K562 (cell line): ENCODE measurements at places on chromosomes 11 and 22.

DNA sequence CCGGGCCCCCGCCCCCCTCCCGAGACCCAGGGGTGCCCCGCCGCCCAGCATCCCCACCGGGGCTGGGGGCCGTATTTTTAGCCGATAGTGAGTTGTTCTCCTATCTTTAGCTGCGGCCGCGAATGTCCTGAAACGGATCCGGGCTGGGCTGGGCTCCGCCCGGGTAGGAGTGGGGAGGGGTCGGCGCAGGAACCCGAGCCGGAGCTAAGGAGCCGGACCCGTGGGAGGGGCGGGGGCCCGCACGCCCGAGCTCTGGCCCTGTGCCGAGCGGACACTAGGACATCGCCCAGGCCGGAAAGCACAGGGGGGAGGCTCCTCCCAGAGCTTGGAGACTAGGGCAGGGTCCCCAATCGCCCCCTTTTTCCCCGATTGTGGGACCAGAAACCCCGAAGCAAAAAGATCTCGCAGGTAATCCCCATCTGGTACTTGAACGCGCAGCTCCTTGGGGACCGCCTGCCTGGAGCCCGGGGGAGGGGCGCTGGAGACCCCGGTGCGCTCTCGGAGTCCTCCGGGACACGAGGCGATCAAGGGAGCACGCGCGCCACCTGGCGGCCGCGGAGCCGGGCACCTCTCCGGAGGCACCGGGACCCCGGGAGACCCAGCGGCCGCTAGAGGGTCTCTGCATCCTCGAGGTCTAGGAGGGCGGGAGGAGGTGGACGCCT is 669 bp downstream of the CDC42EP2 start:
- no peaks in the 10 kb centered on the region for H3K36me3 ChIP-seq
- peaks cover 16% of the 10 kb centered on the region; the same call in 2 of the 3 replicates for H3K4me1 ChIP-seq
- no peaks in the 10 kb centered on the region for H3K27me3 ChIP-seq
- peak; percentile 90 for DNase-seq

DNA sequence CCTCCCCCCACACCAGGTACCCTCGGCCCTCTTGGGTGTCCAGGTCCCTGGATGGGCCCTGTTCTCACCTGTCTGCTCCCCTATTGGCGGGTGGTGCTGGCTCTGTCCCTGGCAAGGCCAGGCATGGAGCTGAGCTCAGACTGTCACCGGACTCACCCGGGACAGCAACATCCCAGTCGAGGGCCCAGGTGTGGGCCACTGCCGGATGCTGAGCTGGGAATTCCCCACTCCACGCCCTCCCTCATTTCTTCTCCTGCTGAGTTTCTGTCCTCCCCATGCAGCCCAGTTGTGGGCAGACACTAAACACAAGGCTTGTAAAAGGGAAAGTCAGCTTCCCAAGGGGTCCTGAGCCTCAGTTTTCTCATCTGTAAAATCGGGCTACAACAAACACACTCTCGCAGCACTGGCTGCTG is 2.0 kb upstream of the AP5B1 start:
- DNase-seq = no peak
- peaks cover under 1% of the 10 kb centered on the region; the same call in 1 of the 2 replicates for H3K27me3 ChIP-seq
- H3K4me3 ChIP-seq = no peak overlapping the region
- H3K4me1 ChIP-seq = peaks cover 7% of the 10 kb centered on the region; the same call in 2 of the 3 replicates
- peaks cover 18% of the 10 kb centered on the region; the same call in 2 of the 3 replicates for H3K36me3 ChIP-seq

DNA sequence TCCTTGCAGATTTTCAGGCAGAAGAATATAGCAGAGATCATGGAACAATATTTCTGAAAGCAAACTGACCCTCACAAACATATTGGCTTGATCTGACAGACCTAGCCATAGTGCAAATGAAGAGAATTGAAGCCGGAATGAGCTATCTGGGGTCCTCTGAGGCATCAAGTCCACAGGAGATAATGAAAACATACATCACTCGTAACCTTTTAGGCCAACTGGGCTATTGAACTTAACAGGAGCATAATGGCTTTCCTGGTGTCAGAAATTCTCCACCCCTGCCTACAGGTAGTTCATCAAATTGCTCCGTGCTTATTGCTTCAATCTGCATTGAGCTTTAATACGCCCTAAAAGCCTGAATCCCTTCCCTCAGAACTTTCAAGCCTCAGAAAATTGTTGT is 1414.6 kb upstream of the TENM4 start:
- no peak overlapping the region for H3K4me3 ChIP-seq
- no peak overlapping the region for H3K27ac ChIP-seq
- H3K4me1 ChIP-seq = no peaks in the 10 kb centered on the region
- no peak for DNase-seq
- no peaks in the 10 kb centered on the region for H3K27me3 ChIP-seq

- no peak overlapping the region for H3K4me3 ChIP-seq
- H3K27ac ChIP-seq = no peak overlapping the region
- no peaks in the 10 kb centered on the region for H3K4me1 ChIP-seq
Measured at GRCh38 chr11:122337704-122338103, 221.7 kb upstream of the BLID start.

DNA sequence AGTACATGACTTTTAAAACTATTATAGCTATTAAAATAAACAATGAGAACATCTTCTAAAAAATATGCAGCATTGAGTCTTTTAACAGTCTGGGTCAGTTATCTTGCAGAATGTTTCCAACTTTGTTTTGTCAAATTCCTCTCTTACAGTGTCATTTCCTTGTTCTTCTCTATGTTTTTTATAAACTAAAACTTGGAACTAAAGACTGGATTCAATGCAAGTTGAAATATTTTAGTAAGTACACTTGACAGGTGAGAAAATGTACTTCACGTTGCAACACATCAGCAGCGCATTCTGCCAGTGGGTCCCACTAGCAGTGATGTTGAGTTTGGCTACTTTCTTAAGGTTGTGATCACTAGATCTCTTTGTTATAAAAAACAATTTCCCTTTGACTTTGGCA is 1407.6 kb upstream of the RAG2 start:
- no peak overlapping the region for H3K27ac ChIP-seq
- H3K27me3 ChIP-seq = no peaks in the 10 kb centered on the region
- no peak for DNase-seq
- H3K4me1 ChIP-seq = no peaks in the 10 kb centered on the region
- H3K4me3 ChIP-seq = no peak overlapping the region
- no peaks in the 10 kb centered on the region for H3K36me3 ChIP-seq

- no peak overlapping the region for H3K4me3 ChIP-seq
- H3K27ac ChIP-seq = no peak overlapping the region
- no peak for DNase-seq
- H3K4me1 ChIP-seq = peaks cover 3% of the 10 kb centered on the region; the same call in 2 of the 3 replicates
Measured at GRCh38 chr22:20875296-20875695, 16.5 kb downstream of the SNAP29 start.

- H3K27me3 ChIP-seq = peaks cover 7% of the 10 kb centered on the region; the same call in 2 of the 3 replicates
- H3K4me3 ChIP-seq = no peak overlapping the region
- no peaks in the 10 kb centered on the region for H3K36me3 ChIP-seq
- no peak for DNase-seq
- no peaks in the 10 kb centered on the region for H3K4me1 ChIP-seq
Measured at GRCh38 chr22:36608987-36609386, 80.0 kb upstream of the EIF3D start.

GRCh38 chr11:17479284-17480214 is 2.9 kb upstream of the ABCC8 start:
- H3K36me3 ChIP-seq = no peaks in the 10 kb centered on the region
- peaks cover 5% of the 10 kb centered on the region; the same call in 2 of the 3 replicates for H3K27me3 ChIP-seq
- H3K4me3 ChIP-seq = no peak overlapping the region
- no peak overlapping the region for H3K27ac ChIP-seq

DNA sequence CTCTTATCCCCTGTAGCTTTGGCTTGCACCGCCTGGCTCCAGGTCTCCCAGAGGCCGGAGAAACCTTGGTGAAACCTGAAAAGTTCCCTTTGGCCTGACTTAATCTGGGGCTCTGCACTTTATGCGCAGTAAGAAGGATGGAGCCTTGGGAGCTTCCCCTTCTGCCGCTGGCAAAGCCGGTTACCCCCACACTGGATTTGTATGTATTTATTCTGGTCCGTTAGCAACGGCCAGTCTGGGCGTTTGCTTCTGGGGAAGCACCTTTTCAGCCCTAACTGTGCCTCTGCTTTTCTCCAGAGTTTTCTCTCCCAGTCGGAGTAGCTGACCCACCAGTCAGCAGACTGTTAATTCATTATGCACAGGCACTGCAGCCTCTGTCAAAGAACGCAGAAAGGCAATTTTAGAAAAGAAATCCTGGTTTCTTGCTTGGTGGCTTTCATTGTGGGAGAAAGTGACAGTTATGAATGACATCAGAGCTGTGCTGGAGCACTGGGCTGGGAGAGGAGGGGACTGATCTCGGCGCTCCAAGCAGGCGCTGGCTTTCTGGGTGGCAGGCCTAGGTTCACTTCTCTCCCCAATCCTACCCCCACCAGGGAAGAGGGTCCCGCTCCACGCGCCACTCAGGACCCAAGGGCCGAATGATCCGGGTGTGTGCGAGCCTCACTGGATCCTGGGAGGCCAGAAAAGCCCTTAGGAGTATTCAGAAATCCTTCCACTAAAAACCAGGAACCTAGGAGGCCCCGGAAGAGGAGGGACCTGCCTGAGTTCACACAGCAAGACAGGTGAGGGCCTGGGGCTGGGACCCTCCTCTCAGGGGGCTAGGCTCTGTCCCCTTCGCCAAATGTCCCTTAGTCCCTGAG is 70.2 kb downstream of the RTL6 start:
- H3K4me3 ChIP-seq = no peak overlapping the region
- no peaks in the 10 kb centered on the region for H3K4me1 ChIP-seq
- no peak overlapping the region for H3K27ac ChIP-seq
- no peaks in the 10 kb centered on the region for H3K36me3 ChIP-seq
- peaks cover 4% of the 10 kb centered on the region; the same call in 1 of the 3 replicates for H3K27me3 ChIP-seq

- H3K4me1 ChIP-seq = no peaks in the 10 kb centered on the region
- no peak for DNase-seq
Measured at GRCh38 chr11:101835506-101836063, 79.2 kb upstream of the CEP126 start.

DNA sequence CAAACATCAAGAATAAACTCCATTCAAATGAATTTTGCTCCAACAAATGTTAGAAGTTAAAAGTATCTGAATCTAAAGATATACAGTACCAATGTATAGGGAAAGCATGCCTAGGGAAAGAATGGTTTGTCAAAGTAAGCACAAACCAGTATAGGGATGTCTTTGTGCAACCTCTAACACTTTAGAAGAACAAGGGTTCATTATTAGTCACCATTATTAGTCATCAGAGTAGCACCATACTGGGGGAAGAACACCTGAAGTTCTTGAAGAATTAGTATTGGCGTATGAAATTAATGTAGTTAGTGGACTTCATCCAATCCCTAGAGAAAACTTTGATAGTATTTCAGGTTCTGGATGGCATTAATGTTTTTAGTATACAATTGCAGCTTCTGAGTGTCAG is 943.7 kb downstream of the METTL15 start:
- no peaks in the 10 kb centered on the region for H3K4me1 ChIP-seq
- no peak overlapping the region for H3K4me3 ChIP-seq
- no peak overlapping the region for H3K27ac ChIP-seq
- no peaks in the 10 kb centered on the region for H3K27me3 ChIP-seq

DNA sequence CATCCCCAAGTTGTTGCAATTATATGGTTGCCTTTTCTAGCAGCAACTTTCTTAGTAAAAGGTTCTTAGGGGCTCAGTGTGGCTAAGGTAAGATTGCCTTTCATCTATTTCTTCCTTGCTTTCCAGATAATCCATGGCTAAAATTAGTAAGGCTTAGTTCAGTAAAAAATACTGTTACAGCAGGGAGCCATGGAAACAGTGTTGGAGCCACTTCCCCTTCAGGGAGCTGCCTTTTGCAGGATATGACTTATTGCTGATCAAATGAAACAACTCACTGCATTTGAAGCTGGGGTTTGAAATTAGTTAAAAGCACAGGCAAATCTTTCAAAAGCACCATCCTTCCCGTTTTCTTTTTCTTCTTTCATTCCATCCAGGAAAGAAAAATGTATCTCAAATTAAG is 184.3 kb downstream of the C11orf87 start:
- H3K4me1 ChIP-seq = no peaks in the 10 kb centered on the region
- DNase-seq = no peak
- no peaks in the 10 kb centered on the region for H3K36me3 ChIP-seq
- H3K27ac ChIP-seq = no peak overlapping the region
- no peak overlapping the region for H3K4me3 ChIP-seq

GRCh38 chr11:9758637-9759518 is 95.0 kb downstream of the SWAP70 start:
- peaks cover 22% of the 10 kb centered on the region for H3K4me1 ChIP-seq
- peak overlapping the region; percentile 77; the same call in 2 of the 3 replicates for H3K27ac ChIP-seq
- no peaks in the 10 kb centered on the region for H3K36me3 ChIP-seq

- H3K27ac ChIP-seq = no peak overlapping the region
- no peaks in the 10 kb centered on the region; the same call in 2 of the 3 replicates for H3K27me3 ChIP-seq
- no peak overlapping the region for H3K4me3 ChIP-seq
- no peaks in the 10 kb centered on the region for H3K36me3 ChIP-seq
- no peak for DNase-seq
Measured at GRCh38 chr22:25126510-25126909, 73.1 kb upstream of the CRYBB3 start.

- H3K27me3 ChIP-seq = no peaks in the 10 kb centered on the region; the same call in 2 of the 3 replicates
- no peak overlapping the region for H3K27ac ChIP-seq
- DNase-seq = no peak
- no peaks in the 10 kb centered on the region for H3K36me3 ChIP-seq
- H3K4me3 ChIP-seq = no peak overlapping the region
Measured at GRCh38 chr22:37485395-37486223, 575 bp downstream of the MFNG start.

DNA sequence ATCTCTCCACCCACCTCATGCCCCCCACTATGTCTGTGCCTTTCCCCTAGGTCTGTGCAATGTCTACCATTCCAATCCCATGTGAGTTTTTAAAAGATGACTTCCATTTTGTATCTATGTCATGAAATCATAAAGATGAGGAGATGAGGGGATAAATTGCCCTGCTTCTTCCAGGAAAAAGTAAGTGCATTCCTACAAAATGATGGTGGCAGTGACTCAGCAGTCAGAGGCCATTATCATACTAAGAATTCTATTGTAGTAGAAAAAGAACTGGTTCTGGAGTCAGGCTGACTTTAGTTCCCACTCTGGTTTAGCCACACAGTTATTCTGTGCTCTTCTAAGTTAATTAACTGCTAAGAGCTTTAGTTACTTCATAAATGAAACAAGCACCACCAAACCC is 89.6 kb upstream of the API5 start:
- H3K36me3 ChIP-seq = no peaks in the 10 kb centered on the region
- H3K4me1 ChIP-seq = no peaks in the 10 kb centered on the region
- H3K27me3 ChIP-seq = no peaks in the 10 kb centered on the region
- H3K4me3 ChIP-seq = no peak overlapping the region
- no peak for DNase-seq

GRCh38 chr11:116641561-116642045 is 131.2 kb downstream of the BUD13 start:
- H3K36me3 ChIP-seq = no peaks in the 10 kb centered on the region
- no peaks in the 10 kb centered on the region for H3K4me1 ChIP-seq
- no peak overlapping the region for H3K4me3 ChIP-seq
- DNase-seq = peak; percentile 45
- no peak overlapping the region for H3K27ac ChIP-seq

- no peaks in the 10 kb centered on the region for H3K36me3 ChIP-seq
- H3K4me3 ChIP-seq = no peak overlapping the region
- no peaks in the 10 kb centered on the region for H3K4me1 ChIP-seq
- no peaks in the 10 kb centered on the region for H3K27me3 ChIP-seq
- no peak overlapping the region for H3K27ac ChIP-seq
- no peak for DNase-seq
Measured at GRCh38 chr11:10158461-10158860, 135.6 kb downstream of the SBF2 start.
